ENCODE measurements at places on chromosomes 12 and 14.
A peak's percentile ranks its signal among the peaks of the same experiment; 100 is the strongest.

DNA sequence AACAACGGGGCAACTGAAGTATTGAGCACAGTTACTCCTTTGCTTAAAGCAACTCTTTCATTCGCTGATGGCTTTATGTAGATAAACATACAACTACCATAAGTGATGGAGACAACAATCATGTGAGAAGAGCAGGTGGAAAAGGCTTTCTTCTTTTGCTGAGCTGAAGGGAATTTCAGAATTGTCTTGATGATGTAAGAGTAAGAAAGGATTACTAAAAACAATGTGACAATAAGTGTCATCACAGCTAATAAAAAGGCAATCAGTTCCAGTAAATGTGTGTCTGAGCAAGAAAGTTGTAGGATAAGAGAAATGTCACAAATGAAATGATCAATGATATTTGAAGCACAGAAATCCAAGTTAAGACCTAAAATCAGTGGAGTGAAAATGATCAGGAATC lies 647 bp downstream of the OR6C70 start:
- H3K27me3 ChIP-seq, result no peaks in the 10 kb centered on the region
- no peak overlapping the region for H3K27ac ChIP-seq
- H3K4me3 ChIP-seq, result no peak overlapping the region
- H3K36me3 ChIP-seq, result no peaks in the 10 kb centered on the region
- no peak for DNase-seq
- H3K4me1 ChIP-seq, result no peaks in the 10 kb centered on the region

DNA sequence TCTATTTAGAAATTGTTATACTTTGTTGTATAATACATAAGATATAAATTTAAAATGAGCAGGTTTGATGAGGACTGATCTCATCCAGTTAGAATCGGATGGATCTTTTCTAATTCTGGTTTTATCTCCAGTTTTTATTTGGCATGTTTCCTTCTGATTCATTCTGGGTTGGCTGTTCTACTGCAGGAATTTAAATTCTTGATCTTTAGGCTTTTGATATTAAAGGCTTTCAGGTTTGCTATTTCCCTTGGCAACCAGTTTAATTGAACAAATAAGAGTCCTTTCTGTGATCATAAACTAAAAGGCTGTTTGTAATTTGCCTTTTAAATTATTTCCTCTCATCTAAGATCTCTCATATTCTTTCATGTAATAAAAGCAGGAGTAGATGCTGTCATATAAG lies 83.4 kb downstream of the PDE6H start:
- no peak overlapping the region for H3K4me3 ChIP-seq
- H3K4me1 ChIP-seq, result no peaks in the 10 kb centered on the region
- no peaks in the 10 kb centered on the region for H3K27me3 ChIP-seq
- H3K27ac ChIP-seq, result no peak overlapping the region
- H3K36me3 ChIP-seq, result no peaks in the 10 kb centered on the region

- no peak for DNase-seq
- H3K4me1 ChIP-seq, result no peaks in the 10 kb centered on the region
- no peak overlapping the region for H3K4me3 ChIP-seq
- no peak overlapping the region for H3K27ac ChIP-seq
- H3K36me3 ChIP-seq, result no peaks in the 10 kb centered on the region
- H3K27me3 ChIP-seq, result no peaks in the 10 kb centered on the region
Measured at GRCh38 chr12:52832985-52833905, 866 bp downstream of the KRT79 start.

DNA sequence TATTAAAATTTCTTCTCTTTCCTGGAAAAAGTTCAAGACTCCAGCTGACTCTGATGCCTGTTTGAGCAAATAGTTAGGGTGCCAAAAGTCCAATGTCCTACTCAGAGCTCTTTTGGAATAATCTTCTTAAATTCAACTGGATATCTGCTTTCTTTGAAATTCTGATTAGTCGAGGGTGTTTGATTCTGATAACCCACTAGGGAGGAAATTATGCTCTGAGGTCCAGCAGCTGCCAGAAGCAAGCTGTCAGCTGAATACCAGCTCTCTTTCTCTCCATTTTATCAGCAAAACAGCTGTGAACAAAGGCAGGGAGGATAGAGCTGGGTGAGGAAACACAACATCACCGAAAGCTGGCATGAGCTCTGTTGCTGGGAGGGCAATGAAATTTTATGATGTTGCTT lies 141.5 kb downstream of the CAND1 start:
- H3K27me3 ChIP-seq, result no peaks in the 10 kb centered on the region
- H3K4me3 ChIP-seq, result no peak overlapping the region
- no peak overlapping the region for H3K27ac ChIP-seq
- H3K36me3 ChIP-seq, result no peaks in the 10 kb centered on the region
- DNase-seq, result no peak

- H3K36me3 ChIP-seq, result no peaks in the 10 kb centered on the region
- H3K27me3 ChIP-seq, result no peaks in the 10 kb centered on the region
- no peak overlapping the region for H3K4me3 ChIP-seq
- H3K27ac ChIP-seq, result no peak overlapping the region
- DNase-seq, result no peak
Measured at GRCh38 chr12:14656846-14657245, 39.6 kb downstream of the GUCY2C start.

GRCh38 chr12:8018666-8019581 lies 13.6 kb upstream of the FOXJ2 start:
- DNase-seq, result no peak
- peak overlapping the region; percentile 42 for H3K4me3 ChIP-seq
- no peaks in the 10 kb centered on the region for H3K27me3 ChIP-seq
- no peak overlapping the region for H3K27ac ChIP-seq
